Activated T-helper 1 cell treated with anti-CD3 and anti-CD28 coated beads, Interleukin-12 subunit alpha, Interleukin-12 subunit beta, Interleukin-2, Interleukin-4 antibody, amounts not matched to agents 30 ng/mL and 10 ng/mL and 1 ng/mL, durations not matched to agents 14 hours and 24 hours and 36 hours (primary cell): ENCODE measurements at places on chromosomes 2 and 18.

DNA sequence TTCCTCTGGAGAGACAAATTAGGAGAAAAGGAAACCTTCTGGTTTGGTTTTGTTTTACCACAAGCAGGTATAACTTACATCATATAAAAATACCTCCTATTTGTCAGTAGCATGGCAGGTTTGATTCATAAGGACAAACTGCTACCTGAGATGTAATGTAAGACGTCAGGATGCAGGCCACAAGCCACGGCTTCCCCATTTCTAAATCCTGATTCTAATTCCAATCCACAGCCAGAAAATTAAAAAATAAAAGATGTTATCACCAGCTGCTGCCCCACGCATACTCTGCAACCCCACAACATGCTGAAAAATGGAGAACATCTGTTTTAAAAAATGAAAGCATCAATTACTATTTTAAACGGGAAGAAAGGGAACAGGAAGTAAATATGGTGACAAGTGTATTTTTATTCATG, 197.6 kb downstream of the BCL11A start:
- no peak overlapping the region for H3K4me3 ChIP-seq
- DNase-seq, result no peak

- H3K4me3 ChIP-seq, result peak overlapping the region; percentile 53
- H3K27ac ChIP-seq, result peak overlapping the region; percentile 80
- H3K36me3 ChIP-seq, result peaks cover 42% of the 10 kb centered on the region
- H3K27me3 ChIP-seq, result no peaks in the 10 kb centered on the region
- no peak for DNase-seq
These were observed 48.4 kb downstream of the UNC50 start for GRCh38 chr2:98656800-98657199.

- H3K27ac ChIP-seq, result no peak overlapping the region
- H3K27me3 ChIP-seq, result no peaks in the 10 kb centered on the region
- peaks cover 1% of the 10 kb centered on the region for H3K36me3 ChIP-seq
- H3K4me1 ChIP-seq, result peaks cover 4% of the 10 kb centered on the region
These were observed 79.4 kb downstream of the EIPR1 start for GRCh38 chr2:3298191-3298590.

DNA sequence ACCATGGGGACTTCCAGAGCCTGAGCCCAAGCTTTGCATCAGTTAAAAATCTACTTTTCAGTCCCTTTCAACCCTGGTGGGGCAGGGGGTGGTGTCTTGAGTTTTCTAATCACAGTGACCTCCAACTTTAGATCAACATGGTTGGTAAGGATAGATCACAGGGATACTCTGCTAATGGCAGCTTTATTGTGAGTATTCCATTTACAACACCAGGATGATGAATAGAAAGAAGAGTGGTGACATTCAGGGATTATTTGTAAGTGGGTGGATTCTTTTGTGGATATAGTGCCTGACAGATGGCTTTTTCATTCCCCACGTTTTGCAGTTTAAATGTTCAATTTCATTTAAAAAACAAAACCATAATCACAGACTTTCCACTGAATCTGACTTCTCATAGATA, 51.3 kb downstream of the ZNF532 start:
- no peak overlapping the region for H3K4me3 ChIP-seq
- H3K4me1 ChIP-seq, result no peaks in the 10 kb centered on the region
- H3K36me3 ChIP-seq, result no peaks in the 10 kb centered on the region
- H3K27me3 ChIP-seq, result peaks cover 6% of the 10 kb centered on the region
- DNase-seq, result no peak
- H3K27ac ChIP-seq, result no peak overlapping the region

DNA sequence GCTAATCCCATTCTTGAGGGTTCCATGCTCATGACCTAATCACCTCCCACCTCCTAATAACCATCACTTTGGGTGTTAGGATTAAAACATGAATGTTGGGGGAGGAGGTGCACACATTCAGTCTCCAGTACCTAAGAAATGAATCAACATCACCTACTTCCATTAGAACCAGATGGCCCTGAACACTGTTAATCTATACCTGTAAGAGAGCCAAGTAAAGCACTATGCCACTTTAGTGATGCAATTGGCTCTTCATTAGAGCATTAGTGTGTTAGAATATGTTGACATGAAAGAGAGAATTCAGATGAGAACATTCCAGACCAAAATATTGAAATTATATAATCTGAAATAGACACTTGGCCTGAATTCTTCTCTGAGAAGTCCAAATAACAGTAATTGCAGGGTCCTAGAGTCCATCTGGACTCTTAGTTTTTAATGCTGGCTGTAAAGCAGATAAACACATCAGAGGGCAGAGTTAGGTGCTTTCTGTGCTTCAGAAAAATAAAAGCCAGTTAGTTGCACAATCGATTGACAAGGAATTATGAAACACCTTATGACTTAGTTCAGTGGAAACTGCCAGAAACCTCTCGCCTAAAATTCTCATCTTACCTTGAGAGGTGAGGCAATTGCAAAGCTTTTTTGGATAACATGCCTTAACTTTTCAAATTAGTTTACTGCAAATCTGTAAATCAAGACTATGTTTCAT, 923.7 kb downstream of the SLC4A3 start:
- H3K4me1 ChIP-seq, result no peaks in the 10 kb centered on the region
- no peaks in the 10 kb centered on the region for H3K36me3 ChIP-seq
- no peaks in the 10 kb centered on the region for H3K27me3 ChIP-seq
- no peak overlapping the region for H3K4me3 ChIP-seq

GRCh38 chr2:167509586-167509985, 621.3 kb downstream of the XIRP2 start:
- no peaks in the 10 kb centered on the region for H3K36me3 ChIP-seq
- H3K4me1 ChIP-seq, result no peaks in the 10 kb centered on the region
- H3K27me3 ChIP-seq, result no peaks in the 10 kb centered on the region
- DNase-seq, result no peak
- no peak overlapping the region for H3K4me3 ChIP-seq

GRCh38 chr18:23438608-23439366, 14.3 kb upstream of the RIOK3 start:
- no peak for DNase-seq
- no peaks in the 10 kb centered on the region for H3K36me3 ChIP-seq
- peak overlapping the region; percentile 86 for H3K4me3 ChIP-seq
- H3K27ac ChIP-seq, result peak overlapping the region; percentile 71

DNA sequence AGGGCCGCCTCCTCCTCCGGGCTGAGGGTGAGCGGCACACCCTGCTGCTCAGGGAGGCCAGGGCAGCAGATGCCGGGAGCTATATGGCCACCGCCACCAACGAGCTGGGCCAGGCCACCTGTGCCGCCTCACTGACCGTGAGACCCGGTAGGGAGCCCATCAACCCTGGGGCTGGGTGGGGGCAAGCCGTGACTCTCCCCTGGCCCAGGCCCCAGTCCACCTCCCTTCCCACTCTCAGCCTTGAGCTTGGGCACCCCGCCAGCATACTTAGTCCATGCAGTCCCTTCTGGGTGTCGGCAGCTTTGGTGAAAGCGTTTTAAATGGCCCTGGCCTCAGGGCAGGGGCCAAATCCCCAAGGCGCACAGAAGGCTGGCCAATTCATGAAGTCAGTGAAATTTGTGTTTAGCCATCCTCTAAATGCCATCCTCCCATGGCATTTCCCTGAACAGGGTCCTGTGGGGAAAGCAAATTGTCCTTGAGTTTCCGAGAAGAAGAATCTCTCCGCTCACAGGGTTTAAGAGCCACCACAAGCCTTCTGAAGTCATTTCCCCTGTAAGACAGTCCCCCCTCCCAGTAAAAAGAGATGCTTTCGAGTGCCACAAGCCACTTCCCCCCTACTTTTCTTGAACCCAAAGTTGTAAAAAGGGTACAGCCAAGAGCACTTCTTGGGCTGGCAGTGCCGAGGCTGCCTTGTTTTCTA, 17.2 kb downstream of the SPEG start:
- H3K4me3 ChIP-seq, result no peak overlapping the region
- H3K36me3 ChIP-seq, result no peaks in the 10 kb centered on the region
- no peaks in the 10 kb centered on the region for H3K4me1 ChIP-seq
- H3K27ac ChIP-seq, result no peak overlapping the region
- peaks cover 37% of the 10 kb centered on the region for H3K27me3 ChIP-seq

- no peak overlapping the region for H3K27ac ChIP-seq
- H3K4me3 ChIP-seq, result no peak overlapping the region
- H3K27me3 ChIP-seq, result no peaks in the 10 kb centered on the region
- H3K36me3 ChIP-seq, result peaks cover 17% of the 10 kb centered on the region
- H3K4me1 ChIP-seq, result peaks cover 16% of the 10 kb centered on the region
- DNase-seq, result no peak
These were observed 9.7 kb downstream of the E2F6 start for GRCh38 chr2:11456251-11456650.

GRCh38 chr18:40651163-40651562, 1303.9 kb upstream of the PIK3C3 start:
- DNase-seq, result no peak
- no peaks in the 10 kb centered on the region for H3K36me3 ChIP-seq
- H3K27me3 ChIP-seq, result no peaks in the 10 kb centered on the region
- no peak overlapping the region for H3K4me3 ChIP-seq
- no peak overlapping the region for H3K27ac ChIP-seq

GRCh38 chr2:219299372-219299760, 9.8 kb downstream of the PTPRN start:
- no peaks in the 10 kb centered on the region for H3K36me3 ChIP-seq
- H3K4me3 ChIP-seq, result no peak overlapping the region
- H3K27me3 ChIP-seq, result peaks cover 25% of the 10 kb centered on the region
- no peak for DNase-seq

GRCh38 chr2:61158356-61158955, 3.5 kb upstream of the C2orf74 start:
- H3K27me3 ChIP-seq, result no peaks in the 10 kb centered on the region
- no peak for DNase-seq
- H3K36me3 ChIP-seq, result peaks cover 16% of the 10 kb centered on the region
- no peak overlapping the region for H3K4me3 ChIP-seq
- H3K27ac ChIP-seq, result no peak overlapping the region

- H3K27me3 ChIP-seq, result no peaks in the 10 kb centered on the region
- no peak for DNase-seq
- H3K4me3 ChIP-seq, result no peak overlapping the region
- H3K4me1 ChIP-seq, result no peaks in the 10 kb centered on the region
- no peaks in the 10 kb centered on the region for H3K36me3 ChIP-seq
These were observed 242.0 kb downstream of the TMEM182 start for GRCh38 chr2:103003750-103004260.

DNA sequence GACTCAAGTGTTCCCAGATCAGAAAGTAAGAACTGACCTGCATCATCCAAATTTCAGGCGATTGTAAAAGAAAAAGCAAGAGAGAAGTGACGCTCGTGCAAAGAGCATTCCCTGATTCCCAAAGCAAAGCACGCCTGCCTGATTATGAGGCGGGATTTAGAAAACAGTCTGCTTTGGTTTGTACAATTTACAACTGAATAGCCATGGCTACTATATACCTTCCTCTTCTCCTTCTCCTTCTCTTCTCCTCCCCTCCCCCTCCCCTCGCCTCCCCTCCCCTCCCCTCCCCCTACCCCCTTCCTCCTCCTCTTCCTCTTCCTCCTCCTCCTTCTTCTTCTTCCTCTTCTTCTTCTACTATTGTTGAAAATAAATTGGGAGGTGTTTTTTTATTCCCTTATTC, 782.9 kb downstream of the GALR1 start:
- H3K4me3 ChIP-seq, result no peak overlapping the region
- H3K36me3 ChIP-seq, result no peaks in the 10 kb centered on the region
- no peak for DNase-seq
- no peaks in the 10 kb centered on the region for H3K4me1 ChIP-seq
- H3K27ac ChIP-seq, result no peak overlapping the region
- H3K27me3 ChIP-seq, result no peaks in the 10 kb centered on the region

DNA sequence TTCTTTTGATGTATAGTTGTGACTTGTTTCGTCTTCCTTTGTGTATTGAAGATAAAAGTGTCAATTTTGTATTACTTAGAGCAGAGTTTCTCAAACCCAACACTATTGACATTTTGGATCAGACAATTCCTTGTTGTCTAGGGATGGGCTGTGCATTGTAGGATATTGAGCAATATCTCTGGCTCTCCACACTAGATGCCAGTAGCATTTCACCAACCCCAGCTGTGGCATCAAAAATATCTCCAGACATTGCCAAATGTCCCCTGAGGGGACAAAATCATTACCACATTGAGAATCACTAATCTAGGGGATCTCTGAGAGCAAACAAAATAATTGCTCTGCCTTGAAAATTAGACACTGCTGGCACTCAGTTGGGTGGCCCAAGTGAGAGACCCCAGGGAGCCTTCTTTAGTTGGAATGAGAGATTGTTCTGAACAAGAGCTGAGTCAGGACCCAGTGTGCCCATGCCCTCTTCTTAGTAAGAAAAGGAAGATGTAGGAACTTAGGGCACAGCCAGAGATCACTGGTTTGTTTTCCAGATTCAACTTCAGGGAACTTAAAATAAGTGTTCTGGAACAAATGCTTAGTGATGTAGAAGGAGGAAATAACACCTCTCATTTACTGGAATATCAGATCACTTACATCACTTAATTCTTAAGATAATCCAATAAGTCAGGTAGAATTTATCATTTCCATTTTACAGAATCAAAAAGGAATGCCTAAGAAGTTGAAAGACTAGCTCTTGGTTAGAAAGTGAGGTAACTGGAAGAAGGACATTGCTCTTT, 466.6 kb upstream of the TNP1 start:
- H3K27ac ChIP-seq, result no peak overlapping the region
- H3K4me1 ChIP-seq, result no peaks in the 10 kb centered on the region
- H3K36me3 ChIP-seq, result peaks cover 2% of the 10 kb centered on the region
- no peak for DNase-seq

DNA sequence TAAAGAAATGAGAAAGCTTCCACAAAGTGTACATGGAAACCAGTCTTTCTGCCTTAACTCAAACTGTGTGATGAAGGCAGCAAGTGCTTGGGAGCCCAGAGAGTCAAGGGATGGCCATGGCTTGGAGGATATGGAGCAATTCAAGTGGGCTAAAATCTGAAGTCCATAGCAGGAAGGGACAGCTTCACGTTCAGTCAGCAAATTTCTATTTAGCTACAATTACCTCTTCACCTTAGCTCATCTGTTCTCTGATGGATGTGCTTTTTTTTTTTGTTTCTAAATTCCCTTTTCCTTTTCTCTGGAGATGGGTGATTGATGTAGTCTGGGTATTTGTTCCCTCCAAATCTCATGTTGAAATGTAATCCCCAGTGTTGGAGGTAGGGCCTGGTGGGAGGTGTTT, 4.9 kb upstream of the IL1A start:
- peaks cover 6% of the 10 kb centered on the region for H3K27me3 ChIP-seq
- no peak overlapping the region for H3K27ac ChIP-seq
- no peak overlapping the region for H3K4me3 ChIP-seq
